T-helper 2 cell (primary cell): ENCODE measurements at places on chromosomes 7 and 10.

- no peak for DNase-seq
These were observed 66.3 kb upstream of the CYTH3 start for GRCh38 chr7:6338551-6339274.

DNA sequence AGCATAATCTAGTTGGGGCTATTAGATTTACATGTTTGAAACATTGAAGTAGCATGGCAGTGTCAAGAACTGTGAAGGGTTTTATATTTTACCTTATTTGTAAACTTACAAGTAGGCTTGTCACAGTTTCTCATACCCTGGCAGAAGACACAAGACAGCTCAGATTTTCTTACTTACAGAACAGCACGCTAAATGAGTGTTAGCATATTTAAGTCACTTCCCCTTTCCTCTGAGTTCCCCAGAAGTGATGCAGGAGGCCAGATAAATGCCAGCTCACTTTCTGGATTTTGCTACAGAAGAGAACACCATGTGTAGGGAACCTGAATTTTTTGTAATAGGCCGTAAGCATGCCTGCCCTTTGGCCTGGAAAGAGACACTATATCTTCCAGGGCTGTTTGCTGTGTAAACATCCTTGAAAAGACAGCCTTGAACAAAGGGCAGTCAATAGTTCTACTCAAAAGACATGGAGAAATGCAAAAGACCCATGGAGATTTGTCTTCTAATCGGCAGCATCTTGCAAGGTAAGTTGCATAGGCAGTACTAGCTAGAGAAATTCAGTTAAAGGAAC, 279.1 kb downstream of the PHF14 start:
- peak; percentile 76 for DNase-seq

DNA sequence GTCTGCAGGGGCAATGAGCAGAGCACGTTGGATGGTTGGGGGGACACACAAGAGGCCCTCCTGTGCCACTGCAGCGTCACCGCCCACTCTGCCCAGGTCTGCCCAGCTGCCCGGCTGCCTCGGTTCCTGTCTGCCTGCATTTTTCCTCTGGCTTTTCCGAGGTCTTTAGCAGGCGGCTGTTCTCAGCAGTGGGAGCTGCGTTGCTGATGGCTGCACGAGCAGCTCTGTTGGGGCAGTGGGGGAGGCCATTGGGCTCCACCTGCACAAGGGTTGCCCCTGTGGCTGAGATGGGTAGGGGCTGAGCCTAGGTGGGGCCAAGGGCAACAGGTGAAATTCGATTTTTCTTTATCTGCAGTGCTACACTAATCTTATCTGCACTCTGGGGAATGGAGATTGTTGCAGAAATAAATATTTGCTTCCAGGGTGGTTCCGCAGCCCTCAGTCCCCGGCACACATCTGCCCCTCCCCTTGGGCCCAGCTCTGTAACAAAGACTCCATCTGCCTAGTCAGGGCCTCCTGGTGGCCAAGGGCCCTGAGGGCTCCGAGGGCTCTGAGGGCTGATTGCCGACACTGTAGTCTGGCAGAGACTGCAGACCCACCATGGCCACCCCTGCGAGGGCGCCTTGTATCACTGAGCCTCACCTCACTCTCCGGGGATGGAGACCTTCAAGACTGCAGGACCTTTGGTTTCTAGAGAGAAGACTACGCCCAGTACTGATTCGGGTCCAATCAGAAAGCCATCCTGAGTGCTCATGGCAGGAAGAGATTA, 141.7 kb upstream of the SHH start:
- no peak for DNase-seq

DNA sequence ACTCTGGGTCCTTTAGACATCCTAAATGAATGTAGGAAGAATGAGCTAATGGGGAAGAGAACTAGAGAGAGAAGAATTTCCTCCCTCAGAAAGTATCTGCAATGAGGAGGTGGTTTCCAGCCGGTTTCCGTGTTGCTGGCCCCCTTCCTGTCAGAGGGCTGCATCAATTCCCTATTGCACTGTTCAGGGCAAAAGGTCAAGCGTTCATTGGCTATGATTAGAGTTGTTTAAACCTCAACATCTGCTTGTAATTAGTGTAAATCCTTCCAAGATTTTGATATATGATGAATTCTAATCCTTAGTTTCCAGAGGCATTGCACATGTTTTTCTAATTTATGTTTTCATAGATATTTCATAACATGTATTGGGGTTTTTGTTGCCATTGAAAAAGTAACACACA, 107.3 kb upstream of the SGCE start:
- no peak for DNase-seq

- DNase-seq = no peak
These were observed 90.8 kb downstream of the DNAJB9 start for GRCh38 chr7:108660465-108660864.

- no peak for DNase-seq
These were observed 4.6 kb upstream of the RHEB start for GRCh38 chr7:151524331-151524730.

DNA sequence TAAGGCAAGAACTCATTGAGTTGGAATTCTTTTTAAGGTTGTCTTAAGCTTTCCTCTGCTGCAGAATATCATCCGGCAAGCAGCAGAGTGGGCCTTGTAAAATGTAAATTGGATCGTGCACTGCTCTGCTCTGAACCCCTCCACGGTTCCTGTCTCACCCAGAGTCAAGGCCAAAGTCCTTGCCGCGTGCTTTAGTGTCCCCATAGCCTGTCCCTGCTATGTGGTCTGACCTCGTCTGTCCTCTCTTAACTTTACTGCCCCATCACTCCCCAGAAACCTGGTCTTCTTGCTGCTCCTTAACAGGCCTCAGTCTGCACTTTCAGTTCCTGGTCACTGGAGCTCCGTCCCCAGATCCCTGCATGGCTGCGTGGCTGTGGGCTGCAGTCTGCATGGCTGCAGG, 121.6 kb upstream of the SDK1 start:
- DNase-seq = no peak

DNA sequence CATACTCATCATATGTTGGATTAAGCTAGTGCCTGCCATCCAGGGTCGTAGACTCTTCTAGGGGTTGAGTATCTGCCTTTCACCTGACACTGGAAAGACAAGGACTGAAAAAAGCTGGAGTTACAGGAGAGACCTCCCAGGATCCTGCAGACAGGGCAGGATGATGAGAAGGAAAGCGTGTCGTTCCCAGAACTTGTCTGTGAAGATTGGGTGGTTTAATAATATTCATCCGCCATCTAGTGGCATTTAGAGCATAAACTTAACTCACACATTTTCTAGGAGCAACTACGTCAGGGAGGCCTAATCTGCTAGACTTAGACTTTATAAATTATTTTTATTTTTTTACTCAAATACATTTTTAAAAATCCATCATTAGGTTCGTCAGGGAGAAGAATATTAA, 59.6 kb downstream of the ADRB1 start:
- DNase-seq = no peak
